Cerebellar nuclear complex (tissue), 1 donor: ENCODE measurements at places on chromosomes 12 and 14.

- DNase-seq = no peak
Measured at GRCh38 chr14:89750281-89750755, 204.2 kb downstream of the EFCAB11 start.

- DNase-seq = no peak
Measured at GRCh38 chr14:63200767-63201166, 3.5 kb upstream of the RHOJ start.

GRCh38 chr14:103134919-103135318 is 11.7 kb downstream of the TNFAIP2 start:
- no peak for DNase-seq

DNA sequence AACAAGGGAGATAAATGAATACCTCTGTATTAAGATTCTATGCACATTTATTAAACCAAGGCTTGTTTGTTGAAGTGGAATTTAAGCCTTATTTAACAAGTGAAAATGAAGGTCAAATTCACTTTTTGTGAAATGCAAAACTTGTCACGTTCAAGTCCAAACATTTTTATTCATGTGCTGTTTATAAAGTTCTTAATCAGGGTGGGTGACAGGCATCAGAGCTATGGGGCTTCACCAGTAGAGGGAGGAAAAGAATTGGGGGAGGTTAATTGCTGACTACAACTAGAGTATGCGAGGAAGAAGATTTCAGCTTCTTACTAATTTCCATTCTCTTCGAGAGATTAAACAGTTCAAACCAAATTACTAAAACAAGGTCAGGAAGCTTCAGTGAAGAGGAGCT is 9.7 kb downstream of the MOK start:
- no peak for DNase-seq

- no peak for DNase-seq
Measured at GRCh38 chr12:51392556-51393237, 1.5 kb upstream of the GALNT6 start.

- DNase-seq = no peak
Measured at GRCh38 chr14:53979747-53980642, 23.4 kb upstream of the BMP4 start.

GRCh38 chr12:110957652-110958051 is 37.3 kb upstream of the MYL2 start:
- DNase-seq = no peak

DNA sequence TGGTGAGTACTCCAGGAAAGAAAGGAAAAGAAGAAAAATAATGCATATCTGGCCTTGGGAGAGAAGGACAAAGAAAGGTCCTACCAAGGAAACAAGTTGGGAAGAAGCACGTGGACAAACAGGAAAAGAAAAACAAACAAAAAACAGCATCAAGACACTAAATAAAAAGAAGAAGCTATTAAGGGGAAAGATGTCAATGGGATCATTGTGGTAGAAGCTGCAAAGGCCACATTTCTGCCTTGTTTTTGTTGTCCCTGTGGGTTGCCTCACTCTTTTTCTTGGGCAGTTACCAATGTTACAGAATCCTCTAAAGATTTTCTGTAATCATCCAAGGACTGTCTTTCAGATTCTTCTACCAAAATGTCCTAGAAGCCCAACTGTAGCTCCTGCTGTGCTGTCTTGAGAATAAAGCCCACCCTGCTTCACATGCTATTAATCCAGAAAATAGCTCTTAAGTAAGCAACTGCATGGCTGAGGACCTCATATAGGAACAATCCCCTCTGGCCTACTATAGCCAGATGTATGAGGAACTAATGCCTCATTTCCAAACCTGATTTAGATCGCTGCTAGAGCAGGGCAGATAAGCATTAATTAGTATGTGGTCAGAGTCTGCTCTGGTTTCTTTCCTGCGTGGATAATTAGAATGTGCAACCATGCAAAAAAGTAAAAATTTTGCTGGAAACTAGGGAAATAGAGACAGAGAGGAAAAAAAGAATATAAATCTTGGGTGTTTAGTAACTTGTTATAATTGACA is 10.2 kb upstream of the CPNE8 start:
- no peak for DNase-seq

DNA sequence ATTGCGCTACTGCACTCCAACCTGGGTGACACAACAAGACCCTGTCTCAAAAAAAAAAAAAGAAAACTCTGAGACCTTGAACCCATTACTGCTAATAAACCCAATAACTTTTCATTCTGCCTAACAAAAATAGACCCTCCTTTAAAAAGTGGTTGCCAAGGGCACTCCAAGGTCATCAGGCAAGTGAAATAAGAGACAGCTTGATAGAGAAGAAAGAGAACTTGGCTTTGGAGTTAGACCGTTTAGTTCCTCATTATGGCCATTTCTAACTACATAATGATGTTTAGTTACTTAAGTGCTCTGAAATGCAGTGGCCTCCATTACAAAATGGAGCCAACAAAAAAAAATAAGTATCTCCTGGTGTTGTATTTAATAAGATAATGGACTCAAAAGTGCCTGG is 55.9 kb downstream of the PHLDA1 start:
- DNase-seq = no peak

DNA sequence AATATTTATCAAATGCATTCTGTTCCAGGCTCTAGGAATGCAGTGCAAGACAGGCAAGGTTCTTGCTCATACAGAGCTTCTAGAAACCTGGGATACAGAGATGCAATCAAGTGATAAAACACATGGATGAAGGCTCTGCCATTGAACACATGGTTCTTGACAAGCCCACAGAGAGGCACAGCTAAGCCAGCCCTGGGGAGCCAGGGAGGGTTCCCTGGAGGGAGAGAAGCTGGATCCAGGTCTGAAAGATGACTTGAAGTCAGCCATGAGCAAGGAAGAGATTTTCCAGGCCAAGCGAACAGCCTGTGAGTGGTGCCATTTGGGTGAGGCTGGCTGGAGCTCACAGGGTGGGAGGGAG is 66.2 kb downstream of the IRF2BPL start:
- no peak for DNase-seq

DNA sequence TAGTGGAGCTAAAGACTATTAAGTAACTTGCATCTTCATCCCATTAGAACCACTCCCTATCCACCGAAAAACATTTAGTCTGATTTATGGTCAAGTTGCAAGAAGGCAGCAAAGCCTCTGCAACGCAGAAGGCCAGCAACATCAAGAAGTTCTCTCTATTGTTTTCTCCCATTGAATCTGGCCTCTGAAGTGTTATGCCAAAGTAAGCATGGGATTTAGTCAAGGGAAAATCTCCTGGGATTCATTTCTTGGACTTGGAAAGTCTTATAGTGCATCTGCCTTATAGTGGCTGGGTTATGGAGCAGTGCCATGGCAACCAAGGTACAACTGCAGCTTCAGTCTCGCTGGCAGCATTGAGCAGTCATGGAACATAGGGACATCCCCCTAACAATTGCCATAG is 87.7 kb upstream of the KRR1 start:
- no peak for DNase-seq

- DNase-seq = no peak
Measured at GRCh38 chr14:49056021-49056420, 530.2 kb downstream of the RPS29 start.

DNA sequence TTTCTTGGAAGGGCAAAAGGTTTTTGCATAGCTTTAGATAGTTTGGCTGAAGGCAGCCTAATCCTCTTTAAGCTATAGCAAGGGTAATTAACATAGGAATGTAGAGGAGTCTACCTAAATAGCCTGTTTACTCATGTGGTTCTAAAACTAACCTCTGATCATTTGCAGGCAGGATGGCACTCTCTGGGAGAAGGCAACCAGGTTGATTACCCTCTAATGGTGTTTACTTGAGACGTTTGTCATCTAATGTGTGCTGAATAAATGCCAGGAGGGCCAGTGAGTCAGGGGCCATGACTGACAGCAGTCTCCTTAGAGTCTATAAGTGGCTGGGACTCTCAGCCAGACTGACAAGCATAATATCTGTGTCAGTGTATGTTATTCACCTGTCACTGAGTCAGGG is 286.4 kb downstream of the PCNX1 start:
- no peak for DNase-seq

GRCh38 chr14:23537351-23538049 is 14.1 kb downstream of the ZFHX2 start:
- DNase-seq = peak; percentile 7

DNA sequence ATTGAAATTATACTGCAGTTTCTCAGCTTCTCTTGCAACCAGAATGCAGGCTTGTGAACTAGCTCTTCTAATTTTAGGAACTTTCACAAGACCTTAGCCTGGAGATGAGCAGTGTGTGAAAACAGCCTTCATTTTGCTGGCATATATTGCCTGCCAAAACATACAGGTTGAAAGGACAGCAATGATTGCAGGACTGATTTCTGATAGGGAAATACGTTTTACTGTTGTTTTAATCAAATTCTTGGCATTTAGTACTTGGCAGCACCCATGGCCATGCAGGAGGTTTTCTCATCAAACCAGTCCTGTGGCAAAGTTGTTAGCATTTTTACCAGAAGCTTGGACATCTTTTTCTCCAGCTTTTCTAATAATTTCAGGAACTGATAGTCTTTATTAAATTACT is 91.9 kb upstream of the MUCL1 start:
- DNase-seq = no peak

- DNase-seq = no peak
Measured at GRCh38 chr12:11969437-11970154, 101.1 kb upstream of the BCL2L14 start.

GRCh38 chr12:31005944-31006361 is 67.7 kb upstream of the DDX11 start:
- no peak for DNase-seq

DNA sequence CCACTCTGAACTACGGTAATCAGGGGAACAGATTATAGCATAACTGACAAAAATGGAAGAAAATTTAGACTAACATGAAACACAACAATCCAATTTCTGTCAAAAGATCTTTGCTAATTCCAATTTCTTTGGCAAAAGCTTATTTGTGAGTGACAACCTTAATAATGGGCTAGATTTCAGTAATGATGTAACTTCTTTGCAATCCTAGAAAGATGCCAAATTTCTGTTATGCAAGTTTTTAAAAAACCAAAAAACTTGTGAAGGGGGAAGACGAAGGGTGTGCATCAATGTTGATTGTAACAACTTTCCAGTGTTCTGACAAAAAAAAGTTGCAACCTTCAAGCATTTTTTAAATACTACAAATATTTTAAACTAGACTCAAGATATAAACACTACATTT is 59.9 kb downstream of the DICER1 start:
- no peak for DNase-seq

GRCh38 chr12:107581619-107582015 is 104.0 kb upstream of the PWP1 start:
- DNase-seq = no peak

- no peak for DNase-seq
Measured at GRCh38 chr14:23025151-23025814, 9.4 kb downstream of the PSMB5 start.

DNA sequence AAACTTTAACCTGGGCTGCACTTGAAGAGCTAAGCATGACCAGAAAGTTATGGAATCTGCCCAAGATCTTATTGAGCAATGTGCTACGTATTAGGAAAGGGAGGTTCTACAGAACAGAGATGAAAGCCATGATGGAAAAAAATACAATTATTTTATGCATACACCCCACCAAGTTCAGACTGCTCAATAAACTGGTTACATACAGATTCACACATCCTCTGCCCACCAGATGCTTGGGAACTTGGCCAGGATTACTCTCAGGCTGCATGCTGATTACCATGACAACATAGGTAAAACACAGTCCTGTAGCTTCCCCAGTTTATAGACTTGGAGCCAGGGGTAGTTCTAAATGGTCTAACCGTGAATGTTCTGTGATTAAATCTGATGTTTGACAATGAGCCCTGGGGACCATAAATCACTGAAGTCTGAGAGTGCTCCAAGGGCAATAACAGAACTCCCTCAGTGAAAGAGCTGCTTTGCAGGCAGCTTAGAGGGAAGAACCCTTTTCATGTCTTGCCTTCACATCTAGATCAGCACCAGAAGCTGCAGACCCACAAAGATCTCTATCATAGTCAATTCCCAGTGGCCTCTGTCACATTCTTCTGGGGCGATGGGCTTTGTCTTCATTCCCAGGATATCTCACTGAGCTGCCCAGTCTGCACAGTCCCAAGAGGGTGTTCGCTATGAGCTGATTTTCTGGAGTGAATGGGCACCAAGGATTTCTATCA is 232.2 kb downstream of the EMP1 start:
- DNase-seq = no peak

- no peak for DNase-seq
Measured at GRCh38 chr12:111428728-111429175, 23.0 kb downstream of the SH2B3 start.

GRCh38 chr14:59022144-59022543 is 166.3 kb upstream of the DAAM1 start:
- no peak for DNase-seq

- no peak for DNase-seq
Measured at GRCh38 chr12:94593822-94594442, 56.4 kb downstream of the TMCC3 start.

DNA sequence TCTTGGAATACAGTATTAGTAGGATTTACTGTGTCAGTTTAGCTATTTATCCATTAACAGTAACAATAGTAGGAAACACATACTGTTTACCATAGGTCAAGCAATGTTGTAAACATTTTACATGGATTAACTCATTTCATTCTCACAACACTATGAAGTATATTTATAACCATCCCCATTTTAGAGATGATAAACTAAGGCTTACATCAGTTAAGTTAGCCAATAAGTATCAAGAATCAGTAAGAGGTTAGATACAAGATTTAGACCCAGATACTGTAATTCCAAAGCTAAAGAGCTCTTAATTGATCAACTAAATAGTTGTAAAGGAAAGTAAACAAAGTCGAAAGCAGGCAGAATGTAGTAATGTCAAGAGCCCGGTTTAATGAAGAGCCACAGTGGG is 1.1 kb downstream of the SYNJ2BP start:
- DNase-seq = no peak
